Karpas-422 (cell line): ENCODE measurements at places on chromosomes 6 and 20.

DNA sequence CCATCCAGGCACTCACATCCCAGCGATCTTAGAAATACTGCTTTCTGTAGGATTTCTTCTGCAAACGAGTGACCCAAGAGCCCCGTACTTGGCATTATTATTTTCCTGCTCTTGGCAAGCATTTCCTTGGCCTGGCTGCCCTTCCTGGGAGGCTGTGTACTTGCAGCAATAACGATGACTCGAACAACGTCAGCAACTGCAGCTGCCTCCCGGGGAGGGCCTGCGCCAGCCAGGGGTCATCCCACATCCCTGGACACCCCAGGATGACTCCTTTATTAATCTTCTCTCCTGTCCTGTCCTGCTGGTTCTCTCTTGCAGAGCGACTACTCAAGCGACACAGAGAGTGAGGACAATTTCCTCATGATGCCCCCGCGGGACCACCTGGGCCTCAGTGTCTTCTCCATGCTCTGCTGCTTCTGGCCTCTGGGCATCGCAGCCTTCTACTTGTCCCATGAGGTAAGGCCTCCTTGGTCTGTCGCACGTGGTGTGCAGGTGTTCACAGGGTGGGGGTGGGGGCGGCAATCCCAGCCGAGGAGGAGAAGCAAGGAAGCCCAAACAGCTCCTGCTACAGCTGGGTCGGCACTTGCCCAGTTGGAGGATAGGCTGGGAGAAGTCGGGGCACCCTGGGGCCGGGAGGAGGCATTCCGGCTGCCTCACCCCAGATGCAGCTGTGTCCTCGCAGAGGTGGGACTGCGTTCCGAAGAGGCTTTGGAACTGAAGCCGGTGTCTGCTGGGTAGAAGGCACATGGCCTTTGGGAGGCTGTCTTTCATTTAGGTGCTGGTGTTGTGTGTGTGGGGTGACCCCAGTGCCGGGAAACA lies 115.3 kb downstream of the SYNDIG1 start:
- peaks cover 24% of the 10 kb centered on the region for H3K4me1 ChIP-seq
- peak; percentile 65 for DNase-seq
- no peak overlapping the region for H3K27ac ChIP-seq
- H3K36me3 ChIP-seq, result no peaks in the 10 kb centered on the region

GRCh38 chr6:98590997-98591396 lies 243.4 kb upstream of the POU3F2 start:
- H3K27me3 ChIP-seq, result no peaks in the 10 kb centered on the region; the same call in 1 of the 2 replicates
- H3K36me3 ChIP-seq, result no peaks in the 10 kb centered on the region
- no peak for DNase-seq
- H3K4me3 ChIP-seq, result no peak overlapping the region
- no peak overlapping the region for H3K27ac ChIP-seq

DNA sequence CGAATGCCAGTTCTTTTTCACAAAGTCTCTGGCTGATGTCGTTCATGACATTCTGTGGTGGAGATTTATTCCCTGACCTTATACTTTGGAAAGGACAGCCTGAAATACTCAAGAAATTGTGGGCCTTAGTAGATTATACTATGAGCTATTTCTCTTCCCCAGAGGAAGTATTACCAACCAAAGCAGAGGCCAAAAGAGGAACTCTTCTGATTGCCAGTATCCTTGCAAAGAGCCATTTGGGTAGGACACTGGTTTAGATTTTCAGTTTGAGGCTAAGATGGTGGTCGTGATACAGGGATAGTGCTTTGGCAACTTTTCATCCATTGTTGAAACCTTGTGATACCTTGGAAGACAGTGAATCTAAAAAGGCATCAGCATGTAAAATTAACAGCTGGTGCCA lies 327.3 kb downstream of the HACE1 start:
- no peak for DNase-seq
- no peaks in the 10 kb centered on the region for H3K36me3 ChIP-seq
- H3K4me3 ChIP-seq, result no peak overlapping the region
- no peak overlapping the region for H3K27ac ChIP-seq

DNA sequence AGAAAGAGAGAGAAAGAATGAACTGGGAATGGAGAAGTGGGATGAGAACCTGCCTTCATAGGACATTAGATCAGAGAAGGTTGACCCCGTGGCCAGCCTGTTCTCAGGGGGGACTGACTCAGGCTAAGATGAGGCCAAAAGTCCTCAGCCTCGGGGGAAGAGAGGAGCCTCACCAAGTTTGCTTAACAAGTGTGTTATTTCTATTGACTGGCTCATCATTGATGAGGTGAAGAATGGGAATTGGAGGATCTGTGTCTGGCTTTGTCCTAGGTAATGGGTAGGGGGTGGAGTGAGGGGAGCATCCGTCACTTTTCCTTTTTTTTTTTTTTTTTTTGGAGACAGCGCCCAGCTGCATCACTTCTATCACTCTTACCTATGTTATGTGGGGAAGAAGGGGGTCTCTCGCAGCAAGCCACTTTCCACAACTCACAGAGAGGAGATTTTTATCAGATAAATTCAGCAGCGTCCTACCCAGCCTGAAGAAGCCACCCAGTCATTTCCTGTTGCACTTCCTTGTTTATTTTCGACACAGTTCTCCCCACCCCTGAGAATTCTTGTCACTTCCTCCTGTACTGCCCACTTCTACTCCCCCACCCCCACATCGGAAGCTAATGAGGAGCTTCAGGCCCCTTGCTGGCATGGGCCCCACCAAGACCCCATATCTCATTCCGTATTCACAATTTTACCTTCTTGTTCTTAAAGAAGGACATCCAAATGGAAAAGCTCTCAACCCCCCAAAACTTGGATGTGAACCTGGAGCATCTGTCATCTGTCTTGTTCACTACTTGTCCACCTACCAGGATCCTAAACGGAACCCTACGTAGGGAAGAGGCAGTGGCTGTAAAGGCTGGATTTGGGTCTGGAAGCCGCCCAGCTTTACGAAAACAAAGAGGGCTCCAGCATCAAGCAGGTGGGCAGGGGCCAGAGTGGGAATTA lies 2.8 kb upstream of the RNASET2 start:
- DNase-seq, result no peak
- no peak overlapping the region for H3K27ac ChIP-seq
- H3K36me3 ChIP-seq, result no peaks in the 10 kb centered on the region
- H3K4me3 ChIP-seq, result no peak overlapping the region

DNA sequence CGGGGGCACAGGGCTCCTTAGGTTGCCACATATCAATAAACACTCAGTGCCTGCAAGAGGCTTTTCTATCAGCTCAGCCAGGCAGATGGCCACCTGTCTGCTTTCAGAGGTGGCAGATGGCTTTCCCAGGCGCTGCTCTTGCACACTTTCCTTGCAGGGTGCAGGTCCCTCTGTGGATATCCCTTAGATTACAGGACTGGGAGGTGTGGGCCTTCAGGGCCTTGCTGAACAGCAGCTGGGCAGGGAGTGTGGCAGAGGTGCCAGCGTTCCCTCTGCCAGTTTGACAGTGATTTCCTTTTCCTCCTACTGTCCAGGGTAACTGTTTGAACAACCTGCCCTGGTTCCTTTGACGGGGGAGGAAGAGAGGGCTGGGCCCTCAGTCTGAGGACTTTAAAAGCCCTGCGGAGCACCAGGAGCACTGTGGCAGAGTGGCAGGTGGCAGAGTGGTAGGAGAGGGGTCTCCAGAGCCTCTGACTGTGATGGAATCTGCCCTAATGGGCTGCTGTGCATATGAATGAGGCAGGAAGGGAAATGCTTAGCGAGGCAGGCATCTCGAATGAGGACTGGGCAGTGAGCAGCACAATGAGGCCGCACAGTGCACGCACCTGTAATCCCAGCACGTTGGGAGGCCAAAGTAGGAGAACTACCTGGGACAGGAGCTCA lies 34.2 kb downstream of the ABHD12 start:
- no peak for DNase-seq
- H3K4me1 ChIP-seq, result peaks cover 19% of the 10 kb centered on the region
- no peaks in the 10 kb centered on the region for H3K36me3 ChIP-seq
- H3K4me3 ChIP-seq, result no peak overlapping the region
- no peak overlapping the region for H3K27ac ChIP-seq

- H3K27ac ChIP-seq, result peak overlapping the region; percentile 84
- peak; percentile 62 for DNase-seq
- peaks cover 51% of the 10 kb centered on the region for H3K4me1 ChIP-seq
- peaks cover 2% of the 10 kb centered on the region; the same call in 1 of the 2 replicates for H3K36me3 ChIP-seq
- H3K27me3 ChIP-seq, result no peaks in the 10 kb centered on the region
- peak overlapping the region; percentile 74 for H3K4me3 ChIP-seq
Observed at GRCh38 chr6:17705428-17705777, 1.3 kb downstream of the NUP153 start.

DNA sequence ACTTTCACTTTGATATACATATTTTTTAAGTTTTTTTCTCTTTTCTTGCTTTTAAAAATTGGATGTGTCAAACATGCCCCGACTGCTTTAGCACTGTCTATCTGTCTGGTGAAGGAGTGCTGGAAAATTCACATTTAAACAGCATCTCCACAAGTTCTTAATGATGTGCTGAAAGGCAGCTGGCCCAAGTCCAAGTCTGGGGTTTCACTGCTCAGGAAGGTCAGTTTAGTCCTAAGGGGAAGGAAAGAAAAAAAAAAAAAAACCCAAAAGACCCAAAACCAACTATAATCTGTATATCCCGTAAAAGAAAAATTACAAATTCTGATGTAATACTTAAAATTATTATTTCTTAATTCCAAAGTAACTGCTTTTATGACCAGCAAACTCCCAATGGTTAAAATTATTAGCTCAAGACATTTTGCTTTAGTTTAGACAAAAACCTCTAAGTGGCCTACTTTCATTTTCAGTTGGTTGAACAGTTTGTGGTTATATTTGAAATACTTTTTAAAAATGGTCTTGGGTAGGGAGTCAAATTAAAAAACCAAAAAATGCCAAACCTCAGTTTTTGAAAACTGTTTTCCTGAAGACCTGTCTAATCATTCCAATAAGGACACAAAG lies 79.5 kb upstream of the PREP start:
- no peaks in the 10 kb centered on the region for H3K27me3 ChIP-seq
- H3K27ac ChIP-seq, result no peak overlapping the region
- no peaks in the 10 kb centered on the region for H3K36me3 ChIP-seq
- H3K4me1 ChIP-seq, result no peaks in the 10 kb centered on the region
- DNase-seq, result no peak

GRCh38 chr6:85556992-85557668 lies 36.5 kb downstream of the SNX14 start:
- peaks cover 51% of the 10 kb centered on the region for H3K36me3 ChIP-seq
- H3K27ac ChIP-seq, result no peak overlapping the region
- H3K27me3 ChIP-seq, result no peaks in the 10 kb centered on the region
- H3K4me3 ChIP-seq, result no peak overlapping the region
- no peak for DNase-seq

- no peaks in the 10 kb centered on the region for H3K4me1 ChIP-seq
- no peak for DNase-seq
- H3K36me3 ChIP-seq, result no peaks in the 10 kb centered on the region
- no peak overlapping the region for H3K4me3 ChIP-seq
Observed at GRCh38 chr6:14513496-14514393, 396.2 kb downstream of the CD83 start.

DNA sequence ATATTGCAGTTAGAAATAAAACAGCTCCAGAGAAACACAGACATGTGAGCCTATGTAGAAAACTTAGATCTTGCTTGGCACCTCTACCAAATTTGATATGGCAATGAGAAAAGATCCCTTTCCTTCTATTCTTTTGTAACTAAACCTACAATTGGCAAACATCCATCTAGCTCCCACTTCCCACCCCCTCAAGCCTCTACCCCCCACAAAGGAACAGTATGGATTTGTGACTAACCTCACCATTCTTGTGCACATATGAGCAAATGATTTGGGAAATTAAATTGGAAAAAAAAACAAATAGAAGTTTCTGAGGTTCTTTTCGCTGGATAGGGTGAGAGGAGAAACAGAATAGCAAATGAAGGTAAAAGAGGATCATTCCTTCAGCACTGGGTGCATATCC lies 85.8 kb upstream of the TIAM2 start:
- no peak for DNase-seq
- no peak overlapping the region for H3K27ac ChIP-seq
- H3K4me3 ChIP-seq, result no peak overlapping the region

- DNase-seq, result no peak
- peaks cover 13% of the 10 kb centered on the region for H3K4me1 ChIP-seq
- H3K36me3 ChIP-seq, result no peaks in the 10 kb centered on the region
- no peak overlapping the region for H3K4me3 ChIP-seq
- H3K27ac ChIP-seq, result no peak overlapping the region
Observed at GRCh38 chr20:4625687-4626086, 96.0 kb upstream of the PRND start.

DNA sequence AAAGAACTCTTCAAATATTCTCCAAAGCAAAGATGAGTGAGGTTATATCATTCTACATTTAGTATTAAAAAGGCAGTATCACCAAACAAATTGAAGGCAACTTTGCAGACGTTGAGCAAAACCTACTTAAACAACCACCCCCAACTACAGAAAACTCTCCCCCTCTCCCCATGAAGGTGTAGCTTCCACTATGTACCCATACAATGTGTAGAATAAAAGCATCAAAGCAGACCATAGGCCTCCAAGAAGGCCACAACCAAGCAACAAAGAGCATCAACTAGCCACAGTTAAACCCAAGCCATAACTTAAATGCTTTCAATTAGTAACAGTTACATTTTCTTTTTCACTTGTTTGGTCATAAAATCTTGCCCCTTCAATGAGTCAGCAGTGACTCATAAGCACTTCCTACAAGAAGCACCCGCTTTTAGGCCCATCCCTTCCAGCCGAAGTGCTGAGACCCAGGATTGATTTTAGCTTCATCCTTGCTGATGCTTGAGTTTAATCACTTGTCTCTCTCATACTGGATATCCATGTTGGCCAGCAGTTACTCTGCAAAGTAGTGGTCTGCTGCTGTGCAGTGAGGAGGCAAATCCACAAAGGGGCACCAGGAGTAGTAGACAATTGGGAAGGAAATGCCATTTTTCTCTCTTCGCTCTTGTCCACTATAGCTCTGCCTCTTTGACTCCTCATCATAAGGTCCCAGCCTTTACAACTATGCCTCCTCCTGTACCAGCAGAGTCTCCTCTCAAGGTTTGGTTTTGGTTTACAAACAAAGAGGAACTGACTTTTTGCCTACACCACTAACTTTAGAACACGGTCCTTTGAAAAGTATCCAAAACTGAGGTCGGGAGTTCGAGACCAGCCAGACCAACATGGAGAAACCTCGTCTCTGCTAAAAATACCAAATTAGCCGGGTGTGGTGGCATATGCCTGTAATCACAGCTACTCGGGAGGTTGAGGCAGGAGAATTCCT lies 8.4 kb upstream of the NUP153 start:
- H3K27me3 ChIP-seq, result no peaks in the 10 kb centered on the region
- H3K27ac ChIP-seq, result no peak overlapping the region
- no peaks in the 10 kb centered on the region for H3K36me3 ChIP-seq
- H3K4me3 ChIP-seq, result no peak overlapping the region
- H3K4me1 ChIP-seq, result no peaks in the 10 kb centered on the region

GRCh38 chr6:43119482-43119881 lies 43.4 kb downstream of the PTK7 start:
- no peak overlapping the region for H3K27ac ChIP-seq
- H3K36me3 ChIP-seq, result no peaks in the 10 kb centered on the region
- H3K4me3 ChIP-seq, result no peak overlapping the region
- DNase-seq, result no peak
